Activated naive CD8-positive, alpha-beta T cell treated with anti-CD3 and anti-CD28 coated beads for 36 hours (primary cell): ENCODE measurements at places on chromosomes 1 and 21.

GRCh38 chr1:93821423-93822144, 57.4 kb downstream of the DNTTIP2 start:
- DNase-seq = no peak

GRCh38 chr1:176122282-176122681, 84.8 kb downstream of the COP1 start:
- no peak for DNase-seq

GRCh38 chr1:219339466-219339865, 165.8 kb downstream of the LYPLAL1 start:
- no peak for DNase-seq

DNA sequence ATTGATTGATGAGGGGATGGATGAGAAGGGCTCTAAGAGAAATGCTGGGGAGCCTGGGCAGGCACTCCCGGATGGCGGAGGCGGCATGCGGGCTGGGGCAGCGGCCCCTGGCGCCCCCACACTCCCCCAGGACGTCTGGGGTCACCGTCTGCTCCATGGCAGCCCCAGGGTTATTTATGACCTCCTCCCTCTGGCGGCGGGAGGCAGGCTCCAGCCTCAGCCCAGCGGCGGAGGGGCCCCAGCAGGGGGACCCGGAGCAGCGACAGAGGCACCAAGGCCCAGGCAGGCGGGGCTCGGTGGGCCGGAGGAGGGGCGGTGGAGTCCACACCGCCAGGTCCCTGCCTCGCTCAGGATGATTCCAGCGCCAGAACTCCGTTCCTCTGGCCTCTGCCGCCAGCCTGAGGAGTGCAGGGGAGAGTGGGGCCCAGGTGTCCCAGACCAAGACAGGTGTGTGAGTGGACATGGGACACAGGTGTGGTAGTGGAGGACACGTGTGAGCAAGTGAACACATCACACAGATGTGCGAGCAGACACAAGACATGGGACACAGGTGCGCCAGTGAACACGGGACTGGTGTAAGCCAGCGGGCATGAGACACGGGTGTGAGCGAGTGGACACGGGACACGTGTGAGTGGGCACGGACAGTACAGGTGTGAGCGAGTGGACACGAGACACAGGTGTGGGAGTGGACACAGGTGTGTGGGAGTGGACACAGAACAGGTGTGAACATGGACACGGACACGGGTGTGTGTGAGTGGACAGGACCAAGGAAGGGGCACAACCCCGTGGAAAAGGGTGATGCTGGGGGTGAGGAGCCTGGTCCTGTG, 2.5 kb upstream of the SAMD11 start:
- peak; percentile 46 for DNase-seq

DNA sequence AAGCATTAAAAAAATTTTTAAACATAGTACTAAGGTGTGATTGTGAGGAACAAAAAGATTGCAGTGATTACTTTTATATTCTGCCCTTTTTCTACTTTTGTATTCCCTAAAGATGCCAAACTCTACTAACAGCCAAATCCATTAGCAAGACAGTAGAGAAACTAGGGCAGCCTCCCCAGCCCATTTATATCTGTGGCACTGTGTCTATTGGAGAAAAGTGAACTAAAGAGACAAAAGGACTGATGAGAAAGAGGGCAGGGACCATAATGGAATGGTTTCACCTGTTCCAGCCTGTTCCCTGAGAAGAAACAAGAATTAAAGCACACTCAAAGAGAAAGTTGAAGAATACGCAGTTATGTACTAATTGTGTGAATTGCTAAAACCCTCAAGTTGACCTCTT, 56.6 kb downstream of the ATG4C start:
- no peak for DNase-seq

GRCh38 chr21:33660406-33660805, 18.1 kb downstream of the ITSN1 start:
- DNase-seq = no peak

DNA sequence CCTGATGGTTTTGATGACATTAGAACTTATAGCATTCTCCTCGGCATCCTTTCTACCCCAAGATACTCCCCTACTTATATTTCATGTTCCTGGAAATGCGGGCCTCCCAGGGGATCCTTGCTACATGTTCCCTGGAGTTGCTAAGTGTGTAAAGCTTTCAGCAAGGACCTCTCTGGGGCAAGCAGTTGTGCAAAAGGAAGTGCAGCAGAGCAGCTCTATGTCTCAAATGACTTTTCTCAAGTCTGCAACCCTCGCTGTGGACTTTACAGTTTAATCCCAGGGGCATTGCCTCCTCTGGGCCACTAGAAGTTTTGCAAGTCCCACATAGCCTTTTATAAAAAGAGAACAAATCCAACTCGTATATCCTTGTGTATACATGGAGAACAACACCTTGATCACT, 20.8 kb upstream of the MNDA start:
- DNase-seq = no peak

DNA sequence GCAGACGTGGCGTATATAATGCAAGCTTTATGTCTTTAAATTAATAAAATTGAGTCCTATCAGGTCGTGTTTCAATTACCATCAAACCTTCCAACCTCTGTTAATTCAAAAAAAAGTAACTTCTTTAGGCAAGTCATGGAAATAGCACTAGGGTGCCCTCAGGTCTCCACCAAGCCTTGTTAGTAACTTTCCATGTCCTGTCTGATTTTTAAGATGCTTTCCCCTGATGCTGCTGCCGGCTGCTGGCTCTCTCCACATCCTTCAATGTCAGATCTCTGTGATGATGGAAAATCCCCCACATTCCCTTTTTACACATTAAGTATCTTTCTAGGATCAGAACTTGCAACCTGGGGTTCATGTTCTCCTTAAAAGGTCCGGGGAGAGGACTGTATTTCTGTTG, 3.0 kb downstream of the ERG start:
- no peak for DNase-seq

DNA sequence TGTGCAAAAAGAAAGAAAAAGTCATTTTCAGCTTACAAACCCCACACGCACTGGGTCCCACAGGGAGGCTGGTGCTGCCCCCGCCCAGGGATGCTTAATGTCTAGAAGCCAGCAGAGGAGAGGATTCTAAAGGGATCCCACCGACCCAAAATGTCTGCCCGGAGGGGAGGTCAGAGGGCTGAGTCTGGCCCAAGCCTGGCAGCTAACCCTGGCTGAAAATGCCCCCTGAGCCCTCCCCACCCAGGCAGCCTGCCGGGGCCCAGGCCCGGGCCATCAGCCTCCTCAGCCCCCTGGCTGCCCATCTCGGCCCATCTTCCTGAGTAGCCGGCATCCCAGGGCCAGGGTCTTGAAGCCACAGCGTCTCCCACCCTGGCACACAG, 33.5 kb downstream of the ACOT7 start:
- no peak for DNase-seq

- no peak for DNase-seq
Observed at GRCh38 chr1:118397496-118397859, 212.4 kb upstream of the SPAG17 start.

GRCh38 chr21:28336314-28336713, 656.4 kb downstream of the LTN1 start:
- no peak for DNase-seq

DNA sequence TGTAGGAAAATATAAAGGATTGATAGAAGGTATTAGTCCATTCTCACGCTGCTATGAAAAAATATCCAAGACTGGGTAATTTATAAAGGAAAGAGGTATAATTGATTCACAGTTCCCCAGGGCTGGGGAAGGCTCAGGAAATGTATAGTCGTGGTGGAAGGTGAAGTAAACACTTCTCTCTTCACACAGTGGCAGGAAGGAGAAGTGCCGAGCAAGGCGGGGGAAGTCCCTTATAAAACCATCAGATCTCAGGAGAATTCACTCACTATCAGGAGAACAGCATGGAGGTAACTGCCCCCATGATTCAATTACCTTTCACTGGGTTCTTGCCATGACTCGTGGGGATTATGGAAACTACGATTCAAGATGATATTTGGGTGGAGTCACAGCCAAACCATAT, 1806.0 kb downstream of the MRPL39 start:
- DNase-seq = no peak

DNA sequence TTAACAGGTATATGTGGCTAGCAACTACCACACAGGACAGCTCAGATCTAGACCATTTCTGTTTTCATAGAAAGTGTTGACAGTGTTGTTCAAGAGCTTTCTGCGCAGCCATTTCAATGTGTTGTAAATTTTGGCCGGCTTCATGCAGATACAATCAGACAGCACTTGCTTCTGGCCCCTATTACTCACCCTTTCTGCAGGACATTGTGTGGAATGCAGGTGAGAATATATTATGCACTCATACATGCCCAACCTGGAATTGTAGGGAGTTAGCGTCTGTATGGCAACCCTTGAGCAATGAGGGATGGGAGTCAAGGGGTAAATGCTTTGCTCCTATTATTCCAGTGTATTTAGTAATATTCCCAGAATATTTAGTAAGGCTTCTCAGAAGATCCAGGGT, 180.9 kb upstream of the PLXNA2 start:
- no peak for DNase-seq

GRCh38 chr1:81834268-81834667, 33.5 kb downstream of the ADGRL2 start:
- DNase-seq = no peak
